Myocyte (in vitro differentiated cells): ENCODE measurements at places on chromosomes 7 and 10. TPM values are rescaled to one million over a fixed set of nuclear protein-coding genes. Genes with fewer than 3 reads are reported as not detected.

- DNase-seq: peak; percentile 70
Observed at GRCh38 chr10:58512491-58513187, at the start of gene BICC1. Gene BICC1, plus strand, starts transcription at chr10:58512872. Its CDS starts 272 bp downstream, at chr10:58513144.

- no peak for DNase-seq
Observed at GRCh38 chr10:71463111-71463510, 66.4 kb downstream of the CDH23 start.

- DNase-seq: no peak
Observed at GRCh38 chr10:74913377-74913979, 87.1 kb downstream of the KAT6B start.

GRCh38 chr10:98246911-98247805 lies 20.8 kb downstream of the LOXL4 start:
- peak; percentile 93 for DNase-seq

DNA sequence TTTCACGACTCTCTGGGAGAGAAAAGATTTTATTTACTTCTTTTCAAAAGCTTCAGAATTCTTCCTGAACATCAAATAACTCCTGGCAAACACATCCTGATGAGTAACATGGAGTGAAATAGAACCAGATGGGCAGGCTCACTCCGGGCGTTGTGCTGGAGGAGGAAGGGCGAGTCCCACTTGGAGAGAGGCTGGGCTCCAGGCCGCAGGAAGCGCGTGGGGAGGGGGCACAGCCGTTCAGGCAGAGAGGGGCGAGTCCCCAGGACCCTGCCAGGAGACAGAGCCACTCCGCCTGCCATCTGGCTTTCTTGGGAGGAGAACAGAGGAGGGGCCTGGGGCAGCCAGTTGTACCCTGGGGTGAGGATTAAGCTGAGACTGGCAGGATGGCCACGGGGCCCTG lies 265.9 kb upstream of the ZMIZ1 start:
- no peak for DNase-seq

DNA sequence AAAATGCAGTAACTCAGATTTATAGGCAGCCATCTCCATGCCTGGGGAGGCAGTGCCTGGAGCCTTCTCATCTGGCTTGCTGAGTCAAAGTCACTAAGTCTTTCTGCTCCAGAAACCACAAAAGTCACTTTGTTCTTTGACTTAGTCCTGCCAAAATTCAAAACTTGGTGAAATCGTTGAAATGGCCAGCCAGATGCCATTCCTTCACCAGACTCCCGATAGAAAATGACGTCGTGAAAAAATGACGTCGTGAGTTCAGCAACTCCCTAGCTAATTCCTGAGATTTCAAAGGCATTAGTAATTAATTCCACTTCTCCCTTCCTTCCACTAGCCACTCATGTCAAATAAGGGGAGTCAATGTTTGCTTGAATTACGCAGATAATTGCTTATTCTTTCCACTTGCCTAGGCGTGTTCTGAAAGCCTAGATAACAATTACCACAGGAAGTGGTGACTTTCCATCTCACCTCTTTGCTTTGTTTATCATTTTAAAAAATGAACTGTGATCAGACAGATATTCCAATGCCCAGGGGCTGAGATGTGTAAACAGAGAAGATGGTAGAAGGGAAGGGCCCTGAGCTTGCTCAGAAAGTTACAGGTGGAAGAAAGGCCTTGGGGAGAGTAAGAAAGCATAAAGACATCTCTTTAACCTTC lies 48.5 kb upstream of the OSBPL3 start:
- DNase-seq: peak; percentile 82

DNA sequence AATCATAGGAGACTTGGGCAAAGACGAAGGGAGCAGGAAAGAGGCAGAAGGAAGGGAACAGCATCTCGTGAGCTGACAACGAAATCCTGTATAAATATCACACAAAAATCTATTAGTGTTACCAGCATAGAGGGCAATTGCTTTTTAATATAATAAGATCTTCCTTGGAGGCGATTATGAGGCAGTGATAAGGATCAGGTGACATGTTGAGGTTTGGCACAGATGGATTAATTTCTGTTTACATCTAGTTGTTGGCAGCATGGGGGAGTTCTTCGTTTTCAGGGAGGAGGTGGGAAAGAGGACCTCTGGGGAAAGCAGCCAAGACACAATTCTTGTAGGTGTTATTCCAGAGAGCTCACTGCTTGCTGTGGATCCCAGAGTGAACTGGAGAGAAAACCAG lies 163.8 kb downstream of the PLXNA4 start:
- DNase-seq: no peak

DNA sequence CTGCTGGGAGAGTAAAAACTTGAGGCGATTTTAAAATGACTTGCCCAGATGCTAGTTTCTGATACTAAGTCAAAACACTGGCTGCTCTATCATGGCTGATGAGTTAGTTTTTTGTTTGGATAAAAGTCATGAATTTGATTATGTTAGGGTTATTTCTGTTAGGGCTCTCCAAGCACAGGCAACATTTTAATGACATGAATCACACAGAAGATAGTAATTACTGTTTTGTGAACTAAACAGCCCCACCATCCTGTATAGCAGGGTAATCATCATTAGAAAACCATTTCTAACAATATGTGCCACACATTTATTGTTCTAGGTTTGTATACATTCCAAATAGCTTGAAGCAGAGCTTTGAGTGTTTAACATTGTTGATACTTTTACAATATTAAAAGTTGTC lies 750.3 kb downstream of the ANKRD7 start:
- DNase-seq: no peak

- no peak for DNase-seq
Observed at GRCh38 chr7:135189961-135190360, 19.5 kb upstream of the CYREN start.

GRCh38 chr10:13993169-13993568 lies 337.6 kb downstream of the FRMD4A start:
- DNase-seq: peak; percentile 72

- peak; percentile 22 for DNase-seq
Observed at GRCh38 chr10:97224483-97225435, 39.0 kb upstream of the SLIT1 start.

DNA sequence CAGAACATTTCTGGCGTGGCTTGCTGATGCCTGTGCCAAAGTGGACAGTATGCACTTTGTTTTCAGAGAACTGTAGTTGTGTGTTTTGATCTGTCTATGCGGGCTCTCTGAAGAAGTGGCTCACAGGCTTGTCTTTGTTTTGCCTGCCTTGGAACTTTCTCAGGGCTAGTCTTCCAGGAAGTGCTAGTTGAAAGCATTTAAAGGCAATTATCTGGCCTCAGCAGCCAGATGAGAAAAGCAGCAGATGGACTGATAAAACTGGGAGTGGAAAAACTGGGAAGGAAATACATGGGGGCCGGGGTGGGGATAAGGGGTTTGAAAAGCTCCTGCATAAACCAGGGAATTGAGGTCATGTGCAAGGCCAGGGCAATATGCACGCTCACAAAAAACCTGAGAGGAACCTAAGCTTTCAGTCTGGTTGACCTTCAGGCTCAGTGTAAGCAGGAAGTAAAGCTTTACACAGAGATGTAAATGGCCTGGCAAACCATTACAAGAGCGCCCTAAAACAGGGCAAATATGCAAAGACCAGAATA lies 94.5 kb downstream of the ZNF33B start:
- no peak for DNase-seq

RFC2 gene
- 12.1 and 13.0 TPM in 2 replicates for total RNA-seq

OR2A1 gene
- total RNA-seq: not detected in 2 replicates

CRTAC1 gene
- not detected in 2 replicates for total RNA-seq

- DNase-seq: peak; percentile 75
Observed at GRCh38 chr7:157250605-157251228, 86.1 kb upstream of the DNAJB6 start.

- DNase-seq: peak; percentile 71
Observed at GRCh38 chr7:133139350-133139749, 57.5 kb upstream of the CHCHD3 start.

PRRT4 gene
- total RNA-seq: 4.2 and 7.3 TPM in 2 replicates

- DNase-seq: no peak
Observed at GRCh38 chr10:49290607-49291006, 8.4 kb upstream of the C10orf71 start.

DNA sequence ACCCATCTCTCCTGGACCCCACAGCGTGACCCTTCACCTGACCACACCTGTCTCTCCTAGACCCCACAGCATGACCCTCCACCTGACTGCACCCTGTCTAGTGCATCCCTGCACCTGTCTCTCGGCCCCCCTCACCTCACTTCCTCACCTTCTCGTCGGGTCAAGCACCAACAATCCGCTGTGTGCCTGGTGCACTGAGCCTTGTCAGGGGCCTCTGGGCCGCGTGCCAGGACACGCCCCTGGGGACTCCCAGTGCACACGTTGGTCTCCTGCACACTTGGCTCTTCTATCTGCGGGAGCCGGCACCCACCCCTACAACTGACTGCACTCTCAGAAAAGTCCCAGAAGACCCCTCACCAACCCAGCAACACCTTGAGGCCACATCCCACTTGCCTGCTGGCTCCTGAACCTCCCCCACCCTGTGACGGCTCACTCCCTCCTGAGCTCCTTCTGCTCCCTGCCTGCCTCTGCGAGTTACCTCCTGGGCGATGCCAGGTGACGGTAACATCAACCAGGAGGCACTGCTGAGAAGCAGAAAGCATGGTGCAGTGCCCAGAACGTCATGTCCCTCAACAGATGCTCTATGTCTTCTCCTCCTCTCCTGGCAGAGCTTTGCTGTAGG lies 147.6 kb downstream of the DIP2C start:
- DNase-seq: no peak

GRCh38 chr7:132430861-132431822 lies 145.1 kb downstream of the PLXNA4 start:
- no peak for DNase-seq

PTPN20 gene
- total RNA-seq: 0.64 TPM in 1 of 2 replicates, not detected in the other

DNA sequence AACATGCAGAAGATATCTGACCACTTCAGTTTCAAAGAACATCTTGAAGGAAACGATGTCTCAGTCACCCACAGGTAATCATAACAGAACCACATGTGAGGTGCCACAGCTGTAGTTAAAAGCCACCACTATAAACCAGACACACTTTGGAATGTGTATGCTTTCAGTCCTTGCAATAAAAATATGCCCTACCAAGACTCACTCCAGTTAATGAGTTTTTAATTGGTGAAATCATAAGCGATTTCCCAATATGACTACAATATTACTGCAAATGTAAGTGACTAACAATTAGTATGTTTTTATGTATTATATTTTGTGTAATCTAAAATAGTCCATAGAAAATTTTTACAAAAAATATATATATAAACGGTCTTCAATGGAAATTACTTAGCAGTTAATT lies 428.2 kb downstream of the PARD3 start:
- no peak for DNase-seq

UCMA gene
- total RNA-seq: not detected in 2 replicates

DNA sequence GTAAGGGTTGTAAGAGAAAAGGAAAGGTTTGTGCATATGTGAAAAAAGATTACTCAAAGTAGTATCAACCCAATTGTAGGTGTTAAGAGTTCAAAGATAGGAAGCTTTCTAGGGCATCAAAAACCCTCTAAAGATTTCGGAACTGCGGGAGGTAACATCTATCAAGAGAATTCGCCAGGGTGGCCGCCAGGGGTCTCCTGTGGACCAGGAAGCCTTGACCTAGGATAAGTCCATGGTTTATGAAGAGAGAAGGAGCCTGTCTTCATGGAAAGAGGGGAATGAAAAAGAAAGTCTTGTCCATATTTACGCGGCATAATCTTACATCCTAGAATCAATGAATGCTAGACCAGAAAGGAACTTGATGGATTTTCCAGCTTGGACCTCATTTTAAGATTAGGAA lies 140.7 kb upstream of the CALCR start:
- DNase-seq: peak; percentile 75

DNA sequence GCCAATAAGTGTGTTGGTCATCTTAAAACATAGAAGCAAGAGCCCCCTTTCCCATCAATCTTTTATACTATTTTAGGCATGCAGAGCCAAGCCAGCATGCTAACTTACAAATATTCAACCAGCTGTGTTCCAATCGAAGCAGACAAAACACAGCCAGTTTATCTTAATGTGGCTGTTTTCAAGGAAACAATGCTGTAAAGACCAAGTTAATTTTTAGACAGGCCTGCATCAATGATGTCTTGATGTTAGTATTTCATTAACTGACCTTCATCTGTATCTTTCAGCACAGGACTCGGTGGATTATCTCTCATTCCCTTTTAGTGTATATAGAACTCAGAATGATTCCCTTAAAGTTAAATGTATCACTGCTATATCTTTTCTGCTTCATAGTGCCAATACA lies 262.0 kb upstream of the ZWINT start:
- DNase-seq: no peak

BBS9 gene
- 16.2 and 17.7 TPM in 2 replicates for total RNA-seq

DNA sequence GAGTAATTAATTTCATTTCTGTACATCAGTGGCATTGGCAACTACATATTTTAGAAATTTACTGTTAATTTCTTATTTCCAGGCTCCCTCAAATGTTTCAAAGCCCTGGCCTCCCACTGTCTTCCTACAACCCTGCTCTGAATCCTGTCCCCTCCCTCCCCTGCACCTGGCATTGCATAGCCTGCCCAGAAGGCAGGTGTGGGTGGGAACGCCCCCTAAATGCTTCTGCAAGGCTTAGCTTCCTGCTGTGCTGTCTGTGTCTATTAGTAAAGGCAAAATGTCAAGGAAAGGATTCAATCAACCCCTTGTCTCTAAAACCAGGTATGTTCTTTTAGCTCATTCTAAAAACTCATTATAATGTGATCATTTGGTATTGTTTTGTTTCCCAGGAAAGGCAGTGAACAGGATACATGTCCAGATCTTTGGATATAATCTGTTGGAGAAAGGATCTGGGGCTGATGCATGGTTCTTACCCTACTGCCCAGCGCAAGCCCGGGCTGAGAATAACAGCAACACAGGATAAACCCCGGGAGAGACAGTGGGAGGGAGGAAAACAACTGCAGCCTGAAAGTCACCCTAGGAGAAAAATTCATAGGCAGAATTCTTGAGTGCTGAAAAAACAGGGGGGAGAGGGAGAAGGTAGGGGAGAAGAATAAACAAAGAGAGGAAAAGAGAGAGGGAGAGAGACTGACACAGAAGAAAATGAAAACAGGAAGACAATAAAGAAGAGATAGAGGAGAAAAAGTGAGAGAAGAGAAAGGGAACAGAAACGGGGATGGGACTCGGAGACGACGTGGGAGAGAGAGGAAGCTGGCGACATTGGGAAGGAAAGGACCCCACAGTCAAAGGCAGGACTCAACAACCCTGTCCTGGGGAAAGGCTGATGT lies 589 bp downstream of the ZNF488 start:
- DNase-seq: no peak

- DNase-seq: no peak
Observed at GRCh38 chr10:121282797-121283515, 315.3 kb downstream of the FGFR2 start.

- DNase-seq: no peak
Observed at GRCh38 chr10:78025685-78026364, 3.5 kb downstream of the POLR3A start.
